ENCODE measurements at places on chromosomes 4 and X. TPM values are rescaled to one million over a fixed set of nuclear protein-coding genes. Genes with fewer than 3 reads are reported as not detected.
A peak's percentile ranks its signal among the peaks of the same experiment; 100 is the strongest.

- H3K4me3 ChIP-seq: no peak overlapping the region
- DNase-seq: no peak
- no peaks in the 10 kb centered on the region for H3K27me3 ChIP-seq
- H3K27ac ChIP-seq: no peak overlapping the region
- peaks cover 8% of the 10 kb centered on the region for H3K4me1 ChIP-seq
Measured at GRCh38 chr4:168920441-168921065, 89.5 kb downstream of the CBR4 start.

GRCh38 chrX:110383414-110383813 lies 24.8 kb downstream of the RTL9 start:
- peaks cover 61% of the 10 kb centered on the region for H3K4me1 ChIP-seq
- H3K27me3 ChIP-seq: peaks cover 1% of the 10 kb centered on the region
- H3K4me3 ChIP-seq: peak overlapping the region; percentile 70
- peak overlapping the region; percentile 90 for H3K27ac ChIP-seq
- DNase-seq: peak; percentile 70

- H3K36me3 ChIP-seq: no peaks in the 10 kb centered on the region
- no peak overlapping the region for H3K4me3 ChIP-seq
- DNase-seq: no peak
- H3K27me3 ChIP-seq: peaks cover 2% of the 10 kb centered on the region
- H3K27ac ChIP-seq: no peak overlapping the region
- H3K4me1 ChIP-seq: no peaks in the 10 kb centered on the region
Measured at GRCh38 chr4:39682138-39682537, 15.8 kb upstream of the UBE2K start.

- no peaks in the 10 kb centered on the region for H3K27me3 ChIP-seq
- DNase-seq: no peak
- no peak overlapping the region for H3K4me3 ChIP-seq
- peaks cover 12% of the 10 kb centered on the region for H3K4me1 ChIP-seq
- H3K36me3 ChIP-seq: 0 out of 2 replicates have a peak, but pooled peaks cover 9% of the 10 kb centered on the region
Measured at GRCh38 chr4:111046811-111047210, 423.9 kb upstream of the PITX2 start.

DNA sequence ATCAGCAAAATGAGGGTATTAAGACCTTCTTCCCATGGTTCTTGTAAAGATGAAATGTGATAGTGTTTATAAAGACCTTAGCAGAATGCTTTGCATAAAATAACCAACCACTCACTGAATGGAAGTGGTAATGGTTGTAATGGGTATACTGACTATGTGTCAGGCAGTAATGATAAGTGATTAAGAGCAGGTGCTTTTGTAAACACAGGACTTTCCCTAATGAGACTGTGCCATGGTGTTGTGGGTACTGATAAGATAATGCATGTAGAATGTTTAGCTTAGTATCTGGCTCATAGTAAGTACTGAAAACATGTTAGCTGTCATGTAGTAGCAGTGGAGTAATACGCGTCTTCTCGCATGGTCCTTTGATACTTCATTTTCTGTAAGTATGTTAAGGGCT lies 6.9 kb downstream of the LSM6 start:
- H3K4me3 ChIP-seq: no peak overlapping the region
- no peaks in the 10 kb centered on the region for H3K27me3 ChIP-seq
- DNase-seq: no peak

GRCh38 chr4:53959343-53960120 lies 104.9 kb downstream of the CHIC2 start:
- H3K4me1 ChIP-seq: peaks cover 43% of the 10 kb centered on the region
- H3K27ac ChIP-seq: no peak overlapping the region
- no peaks in the 10 kb centered on the region for H3K27me3 ChIP-seq
- no peaks in the 10 kb centered on the region for H3K36me3 ChIP-seq
- DNase-seq: no peak

DNA sequence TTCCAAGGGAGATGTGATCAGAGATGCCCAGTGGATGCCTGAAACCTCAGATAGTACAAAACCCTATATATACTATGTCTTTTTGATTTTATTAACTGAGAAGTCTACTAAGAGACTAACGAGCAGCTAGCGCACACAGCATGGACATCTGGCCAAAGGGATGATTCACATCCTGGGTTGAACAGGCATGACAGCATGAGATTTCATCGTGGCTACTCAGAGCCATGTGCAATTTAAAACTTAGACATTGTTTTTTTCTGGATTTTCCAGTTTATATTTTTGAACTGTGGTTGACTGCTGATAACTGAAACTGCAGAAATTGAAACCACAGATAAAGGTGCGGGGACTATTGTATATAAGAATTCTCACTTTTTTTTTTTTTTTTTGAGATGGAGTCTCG lies 2252.9 kb upstream of the AGA start:
- H3K27me3 ChIP-seq: no peaks in the 10 kb centered on the region
- peak overlapping the region; percentile 29 for H3K4me3 ChIP-seq
- no peak overlapping the region for H3K27ac ChIP-seq
- no peaks in the 10 kb centered on the region for H3K4me1 ChIP-seq
- no peaks in the 10 kb centered on the region for H3K36me3 ChIP-seq

- H3K36me3 ChIP-seq: peaks cover 9% of the 10 kb centered on the region
- peak overlapping the region; percentile 51 for H3K4me3 ChIP-seq
- no peak for DNase-seq
- peaks cover 2% of the 10 kb centered on the region for H3K27me3 ChIP-seq
Measured at GRCh38 chrX:55006827-55007621, 6.9 kb downstream of the APEX2 start.

GRCh38 chr4:111636961-111637585 lies 508.2 kb upstream of the FAM241A start:
- no peaks in the 10 kb centered on the region for H3K36me3 ChIP-seq
- no peak for DNase-seq
- H3K4me3 ChIP-seq: no peak overlapping the region
- no peaks in the 10 kb centered on the region for H3K27me3 ChIP-seq

DNA sequence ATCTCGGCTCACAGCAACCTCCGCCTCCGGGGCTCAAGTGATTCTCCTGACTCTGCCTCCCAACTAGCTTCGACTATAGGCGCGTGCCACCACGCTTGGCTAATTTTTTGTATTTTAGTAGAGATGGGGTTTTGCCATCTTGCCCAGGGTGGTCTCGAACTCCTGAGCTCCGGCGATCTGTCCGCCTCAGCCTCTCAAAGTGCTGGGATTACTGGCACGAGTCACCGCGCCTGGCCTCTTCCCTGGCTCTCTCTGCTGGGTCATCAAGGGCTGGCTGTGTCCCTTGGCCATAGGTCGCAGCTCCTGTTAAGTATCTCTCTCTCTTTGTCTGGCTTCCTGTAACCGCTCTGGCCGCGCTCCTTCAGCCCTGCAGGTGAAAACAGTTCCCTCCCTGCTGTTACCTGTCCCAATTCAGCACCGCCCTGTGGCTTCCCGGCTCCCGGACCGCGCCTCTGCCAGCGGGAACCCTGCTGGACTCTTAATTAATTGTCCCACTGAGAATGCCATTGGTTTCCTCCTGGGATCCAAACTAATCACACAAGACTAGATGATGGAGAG lies 1.3 kb upstream of the RGS12 start:
- H3K27me3 ChIP-seq: peaks cover 6% of the 10 kb centered on the region
- peaks cover 23% of the 10 kb centered on the region for H3K4me1 ChIP-seq
- DNase-seq: no peak

DNA sequence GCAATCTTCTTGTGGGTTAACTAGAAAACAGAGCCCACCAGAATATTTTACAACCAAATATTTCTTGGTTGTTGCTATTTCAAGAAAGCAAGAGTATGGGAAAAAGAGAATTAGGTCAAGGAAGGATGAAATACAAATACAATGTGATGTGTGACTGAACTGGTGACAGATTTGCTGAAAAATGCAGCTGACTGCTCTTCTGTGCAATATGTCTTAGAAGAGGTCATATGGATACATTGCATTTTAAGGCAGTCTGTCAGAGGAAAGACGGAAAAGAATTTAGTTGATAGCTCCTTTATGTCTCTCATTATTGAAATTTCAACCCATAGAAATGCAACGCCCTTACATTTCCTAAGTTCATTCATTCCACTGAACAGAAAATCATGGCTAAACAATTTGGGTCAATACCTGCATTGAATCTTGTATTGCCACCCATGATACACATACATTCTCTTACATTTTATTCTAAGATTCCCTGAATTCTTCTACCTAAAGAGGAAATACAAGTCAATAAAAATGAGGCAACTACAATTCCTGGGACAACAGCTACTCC lies 423.1 kb downstream of the ADAM29 start:
- no peaks in the 10 kb centered on the region for H3K27me3 ChIP-seq
- H3K4me1 ChIP-seq: peaks cover 4% of the 10 kb centered on the region
- no peak for DNase-seq
- no peak overlapping the region for H3K27ac ChIP-seq
- H3K36me3 ChIP-seq: peaks cover 6% of the 10 kb centered on the region
- no peak overlapping the region for H3K4me3 ChIP-seq

GRCh38 chrX:150887906-150888465 lies 10.5 kb downstream of the CD99L2 start:
- no peaks in the 10 kb centered on the region for H3K36me3 ChIP-seq
- H3K4me1 ChIP-seq: peaks cover 13% of the 10 kb centered on the region
- no peaks in the 10 kb centered on the region for H3K27me3 ChIP-seq
- peak; percentile 29 for DNase-seq
- H3K4me3 ChIP-seq: no peak overlapping the region

DNA sequence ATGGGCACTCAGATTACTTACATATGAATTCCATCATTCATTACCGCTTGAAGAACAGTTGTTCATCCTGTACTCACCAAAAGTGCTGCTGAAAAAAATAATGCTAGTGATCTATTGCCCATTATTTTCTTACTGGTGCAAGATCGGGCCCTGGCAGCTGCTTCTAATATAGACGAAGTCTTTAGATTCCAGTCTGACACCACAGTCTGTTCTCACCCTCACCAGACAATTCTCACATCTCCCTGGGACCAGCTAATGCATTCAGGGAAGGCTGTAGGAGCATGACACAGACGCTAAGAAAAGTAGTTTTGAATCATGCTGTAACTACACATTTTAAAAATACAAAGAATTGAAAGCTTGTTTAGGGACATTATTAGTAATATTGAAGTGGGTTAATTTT lies 13.8 kb downstream of the GEMIN8 start:
- H3K4me1 ChIP-seq: peaks cover 17% of the 10 kb centered on the region
- peaks cover 16% of the 10 kb centered on the region for H3K36me3 ChIP-seq
- no peak for DNase-seq
- peak overlapping the region; percentile 17 for H3K4me3 ChIP-seq
- no peak overlapping the region for H3K27ac ChIP-seq

GRCh38 chr4:98275145-98275544 lies 14.0 kb downstream of the RAP1GDS1 start:
- H3K4me3 ChIP-seq: no peak overlapping the region
- H3K27ac ChIP-seq: no peak overlapping the region
- DNase-seq: no peak
- no peaks in the 10 kb centered on the region for H3K27me3 ChIP-seq
- H3K4me1 ChIP-seq: no peaks in the 10 kb centered on the region

- no peak overlapping the region for H3K27ac ChIP-seq
- DNase-seq: no peak
- no peak overlapping the region for H3K4me3 ChIP-seq
- H3K27me3 ChIP-seq: no peaks in the 10 kb centered on the region
- peaks cover 33% of the 10 kb centered on the region for H3K4me1 ChIP-seq
Measured at GRCh38 chr4:4535590-4535989, 6.3 kb downstream of the STX18 start.

DNA sequence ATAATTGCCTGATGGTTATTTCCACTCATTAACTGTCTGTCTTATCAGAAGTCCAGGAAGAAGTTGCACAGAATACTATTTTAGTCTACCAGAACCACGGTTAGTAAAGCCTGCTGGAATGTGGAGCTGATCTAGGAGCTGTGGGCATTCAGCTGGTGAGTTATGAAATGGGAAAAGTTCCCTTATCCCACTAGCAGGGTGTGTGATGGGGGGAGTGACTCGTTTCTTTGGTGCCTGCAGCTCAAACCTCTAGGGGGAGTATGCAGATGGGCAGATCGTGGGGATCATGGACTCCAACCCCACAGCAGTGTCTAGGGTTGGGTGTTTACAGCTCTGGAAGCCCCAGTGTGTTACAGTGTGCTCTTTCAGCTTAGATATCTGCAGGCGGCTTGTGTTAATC lies 305.7 kb upstream of the BOD1L1 start:
- H3K4me1 ChIP-seq: peaks cover 36% of the 10 kb centered on the region
- 0 out of 2 replicates have a peak, but pooled peaks cover 2% of the 10 kb centered on the region for H3K27me3 ChIP-seq
- H3K36me3 ChIP-seq: peaks cover 8% of the 10 kb centered on the region

- no peak overlapping the region for H3K4me3 ChIP-seq
- H3K4me1 ChIP-seq: no peaks in the 10 kb centered on the region
- no peaks in the 10 kb centered on the region for H3K36me3 ChIP-seq
- H3K27ac ChIP-seq: no peak overlapping the region
- H3K27me3 ChIP-seq: peaks cover 1% of the 10 kb centered on the region
Measured at GRCh38 chr4:47017081-47017480, 14.3 kb upstream of the GABRB1 start.

- no peaks in the 10 kb centered on the region for H3K27me3 ChIP-seq
- no peak overlapping the region for H3K27ac ChIP-seq
Measured at GRCh38 chr4:19832411-19832810, 419.3 kb upstream of the SLIT2 start.

- H3K4me1 ChIP-seq: no peaks in the 10 kb centered on the region
- no peaks in the 10 kb centered on the region for H3K36me3 ChIP-seq
- no peak overlapping the region for H3K27ac ChIP-seq
- DNase-seq: no peak
- H3K4me3 ChIP-seq: no peak overlapping the region
Measured at GRCh38 chr4:8013976-8014726, 74.5 kb upstream of the AFAP1 start.

DNA sequence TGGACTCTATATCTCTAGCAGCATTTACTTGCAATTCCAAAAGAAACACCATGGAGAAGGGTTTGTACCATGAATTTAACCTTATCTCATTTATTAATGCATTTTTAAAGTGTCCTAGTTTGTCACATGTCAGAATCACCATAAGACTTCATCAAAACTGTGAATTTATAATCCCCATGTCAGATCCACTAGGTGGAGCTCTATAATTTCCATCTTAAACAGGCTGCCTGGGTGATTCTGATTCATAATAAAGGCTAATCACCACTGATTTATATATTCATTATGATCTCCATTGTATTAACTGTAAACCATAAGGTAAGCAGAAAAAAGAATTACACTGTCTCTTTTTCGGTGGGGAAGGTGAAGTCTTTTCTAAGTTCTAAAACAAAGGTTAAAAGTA lies 4.0 kb downstream of the TCEAL2 start:
- no peaks in the 10 kb centered on the region for H3K36me3 ChIP-seq
- DNase-seq: no peak
- no peak overlapping the region for H3K4me3 ChIP-seq

The CPZ gene
- 3.5 TPM for total RNA-seq

The MAGEB17 gene
- not detected for total RNA-seq

The GAGE12E gene
- not detected for total RNA-seq

The DUX4 gene
- total RNA-seq: not detected

The SPANXA2 gene
- total RNA-seq: 0.76 TPM

The ADGRL3 gene
- total RNA-seq: not detected

The PPBP gene
- total RNA-seq: not detected

The F11 gene
- total RNA-seq: not detected

The C1GALT1C1 gene
- 47.7 TPM for total RNA-seq

All from HFFc6 (cell line).